NCI-H510A treated with DMSO at 0.1 percent for 48 hours (cell line): ENCODE measurements at places on chromosomes 2 and 18.

- DNase-seq: no peak
Observed at GRCh38 chr18:29840089-29840488, 1202.5 kb downstream of the DSC3 start.

- no peak for DNase-seq
Observed at GRCh38 chr2:54569745-54570301, 113.7 kb downstream of the SPTBN1 start.

GRCh38 chr2:183078163-183078463 is 434 bp upstream of the DUSP19 start:
- no peak for DNase-seq

GRCh38 chr2:64929333-64929732 is 59.9 kb upstream of the SLC1A4 start:
- DNase-seq: no peak

- DNase-seq: no peak
Observed at GRCh38 chr2:20877960-20878359, 55.1 kb upstream of the LDAH start.
